Ovary (tissue), 10 donors: ENCODE measurements at places on chromosomes 7 and 10. TPM values are rescaled to one million over a fixed set of nuclear protein-coding genes. Genes with fewer than 3 reads are reported as not detected.

- peak; percentile 23 for DNase-seq
- no peaks in the 10 kb centered on the region for H3K36me3 ChIP-seq
- no peaks in the 10 kb centered on the region for H3K4me1 ChIP-seq
- H3K4me3 ChIP-seq, result no peak overlapping the region
Observed at GRCh38 chr7:3028071-3028757, 15.5 kb downstream of the CARD11 start.

DNA sequence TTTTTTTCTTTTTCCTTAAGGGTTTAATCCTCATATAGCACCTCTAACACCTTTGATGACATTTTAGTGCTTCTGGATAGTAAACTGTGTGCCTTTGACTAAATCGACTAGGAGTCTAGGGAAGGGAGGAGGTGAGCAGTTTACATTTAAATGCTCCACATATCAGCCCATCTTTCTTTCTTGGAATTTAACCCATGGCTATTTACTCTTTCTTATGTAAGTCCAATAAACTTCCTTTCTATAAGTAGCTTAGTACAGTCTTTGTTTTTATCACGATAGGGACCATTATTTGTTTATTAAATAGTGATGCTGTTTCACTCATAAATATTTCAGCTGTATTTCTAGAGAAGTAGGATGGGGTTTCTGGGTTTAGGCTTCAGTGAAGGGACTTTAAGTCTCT, 669.9 kb downstream of the AUTS2 start:
- H3K4me3 ChIP-seq, result no peak overlapping the region
- H3K36me3 ChIP-seq, result no peaks in the 10 kb centered on the region
- no peak for DNase-seq
- H3K27me3 ChIP-seq, result no peaks in the 10 kb centered on the region
- peaks cover 5% of the 10 kb centered on the region for H3K4me1 ChIP-seq
- no peak overlapping the region for H3K27ac ChIP-seq

DNA sequence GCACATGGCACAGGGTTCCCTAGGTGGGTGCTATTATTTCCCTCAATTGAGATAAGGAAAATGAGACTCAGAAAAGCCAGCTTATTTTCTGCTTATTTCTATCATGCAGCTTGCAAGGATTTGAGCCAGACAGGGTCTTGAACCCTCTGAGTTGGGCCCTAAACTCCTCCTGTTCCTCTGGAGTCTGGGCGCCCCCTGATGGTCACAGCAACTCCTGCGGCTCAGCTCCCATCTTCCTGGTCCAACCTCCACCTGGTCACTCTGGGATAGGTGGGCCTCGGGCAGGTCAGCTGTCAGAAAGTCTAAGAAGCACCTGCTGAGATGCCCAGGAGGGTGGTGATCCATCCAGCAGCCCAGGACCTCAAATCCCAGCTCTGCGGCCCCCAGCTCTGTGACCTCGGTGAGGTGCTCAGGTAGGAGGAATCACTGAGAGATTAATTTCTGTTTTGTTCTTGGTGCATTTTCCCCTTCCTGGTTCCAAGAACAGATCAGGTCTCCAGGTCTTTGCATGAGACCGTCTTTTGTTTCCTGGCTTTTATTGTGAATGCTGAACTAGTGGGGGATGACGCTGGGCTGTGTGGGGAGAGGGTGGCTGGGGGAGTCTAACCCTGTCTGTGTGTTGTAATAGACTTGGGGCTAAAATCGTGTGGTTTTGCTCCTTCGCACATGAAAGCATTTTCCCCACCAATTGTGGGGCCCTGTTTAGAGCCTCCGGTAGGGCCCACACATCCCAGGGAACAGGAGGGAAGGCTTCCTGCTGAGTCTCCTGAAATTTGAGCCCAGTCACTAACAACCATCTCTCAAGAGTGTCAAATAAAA, 32.8 kb downstream of the TMEM130 start:
- no peak overlapping the region for H3K27ac ChIP-seq
- H3K36me3 ChIP-seq, result no peaks in the 10 kb centered on the region
- no peaks in the 10 kb centered on the region for H3K27me3 ChIP-seq

DNA sequence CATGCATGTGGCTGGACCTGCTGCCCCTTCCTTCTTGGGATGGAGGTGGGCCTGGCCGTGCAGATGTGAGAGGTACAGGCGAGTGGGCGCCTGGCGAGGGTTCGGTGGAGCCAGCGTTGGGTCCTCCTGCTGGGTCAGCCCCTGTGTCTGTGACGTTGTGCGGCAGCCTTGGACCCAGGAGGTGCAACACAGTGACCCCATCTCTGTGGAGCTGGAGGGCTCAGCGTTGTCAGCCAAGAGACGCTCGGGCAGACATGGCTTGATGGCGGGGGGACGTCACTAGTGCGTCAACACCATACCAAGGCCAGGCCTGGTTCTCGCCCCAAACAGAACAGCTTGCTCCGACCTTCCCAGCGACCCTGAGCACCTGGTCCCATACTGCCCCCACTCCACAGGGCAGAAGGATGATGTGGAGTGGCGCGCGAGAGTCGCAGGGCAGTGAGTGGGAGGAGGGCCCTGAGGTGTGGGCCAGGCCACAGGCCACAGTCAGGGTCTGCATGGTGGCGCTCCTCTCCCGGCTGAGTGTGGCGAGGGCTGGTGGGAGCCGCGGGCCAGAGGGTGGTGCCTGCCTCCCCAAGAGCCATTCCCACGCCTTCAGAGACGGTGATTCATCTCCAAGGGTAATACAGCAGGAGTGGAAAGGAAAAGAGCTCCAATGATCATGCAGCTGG, 184.4 kb downstream of the DNAJB6 start:
- H3K36me3 ChIP-seq, result no peaks in the 10 kb centered on the region
- H3K27ac ChIP-seq, result no peak overlapping the region
- H3K4me1 ChIP-seq, result no peaks in the 10 kb centered on the region
- DNase-seq, result no peak
- no peaks in the 10 kb centered on the region for H3K27me3 ChIP-seq

- no peak overlapping the region for H3K4me3 ChIP-seq
- H3K27ac ChIP-seq, result no peak overlapping the region
- no peaks in the 10 kb centered on the region for H3K4me1 ChIP-seq
- no peaks in the 10 kb centered on the region for H3K27me3 ChIP-seq
- no peaks in the 10 kb centered on the region for H3K36me3 ChIP-seq
Observed at GRCh38 chr10:69172241-69172982, 7.6 kb upstream of the SUPV3L1 start.

GRCh38 chr10:103727546-103727963, 127.8 kb downstream of the SH3PXD2A start:
- no peak overlapping the region for H3K27ac ChIP-seq
- no peaks in the 10 kb centered on the region for H3K36me3 ChIP-seq
- no peak overlapping the region for H3K4me3 ChIP-seq

GRCh38 chr7:116985575-116985974, 32.3 kb downstream of the ST7 start:
- no peaks in the 10 kb centered on the region for H3K4me1 ChIP-seq
- no peak for DNase-seq
- H3K27ac ChIP-seq, result no peak overlapping the region
- no peak overlapping the region for H3K4me3 ChIP-seq

GRCh38 chr7:127976056-127976737, 55.0 kb downstream of the LRRC4 start:
- DNase-seq, result no peak
- no peaks in the 10 kb centered on the region for H3K27me3 ChIP-seq
- no peaks in the 10 kb centered on the region for H3K36me3 ChIP-seq

- no peaks in the 10 kb centered on the region for H3K27me3 ChIP-seq
- no peaks in the 10 kb centered on the region for H3K36me3 ChIP-seq
- DNase-seq, result no peak
Observed at GRCh38 chr7:143181349-143181748, 1.9 kb upstream of the TAS2R39 start.

The CALHM3 gene
- not detected for total RNA-seq

- H3K27ac ChIP-seq, result no peak overlapping the region
- H3K4me3 ChIP-seq, result no peak overlapping the region
- DNase-seq, result no peak
- H3K36me3 ChIP-seq, result no peaks in the 10 kb centered on the region
- no peaks in the 10 kb centered on the region for H3K4me1 ChIP-seq
Observed at GRCh38 chr10:36504758-36505157, 620.6 kb upstream of the ANKRD30A start.

DNA sequence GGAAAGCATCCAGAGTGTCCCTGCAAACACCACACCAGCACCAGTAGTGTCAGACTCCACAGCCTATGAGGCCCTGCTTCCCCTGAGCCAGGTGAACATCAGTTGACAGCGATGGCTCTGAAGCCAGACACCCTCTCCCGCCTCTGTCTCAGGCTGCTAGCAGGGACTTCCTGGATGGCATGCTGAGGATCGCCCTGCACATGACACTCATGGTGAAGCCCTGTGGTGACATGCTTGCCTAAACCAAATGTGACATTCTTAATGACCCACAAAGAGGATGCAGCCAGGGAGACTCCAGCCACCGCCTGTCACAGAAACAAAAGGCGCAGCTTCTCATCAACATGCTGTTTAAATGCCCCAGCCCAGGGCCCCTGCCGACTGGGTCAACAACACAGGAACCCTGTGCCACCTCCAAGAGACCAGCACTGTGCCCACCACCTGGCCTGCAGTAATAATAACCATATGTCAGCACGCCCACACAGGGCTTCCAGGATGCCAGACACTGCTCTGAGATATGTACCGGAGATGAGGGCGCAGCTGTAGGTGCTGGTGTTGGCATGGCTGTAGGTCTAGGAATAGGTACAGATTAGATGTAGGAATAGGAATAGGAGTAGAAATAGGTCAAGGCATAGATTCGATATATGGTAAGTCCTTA, 81.3 kb downstream of the GRID1 start:
- no peaks in the 10 kb centered on the region for H3K36me3 ChIP-seq
- no peak overlapping the region for H3K4me3 ChIP-seq
- H3K27me3 ChIP-seq, result no peaks in the 10 kb centered on the region
- DNase-seq, result no peak
- no peak overlapping the region for H3K27ac ChIP-seq

The PDAP1 gene
- total RNA-seq, result 86.4 TPM

- H3K36me3 ChIP-seq, result no peaks in the 10 kb centered on the region
- no peak overlapping the region for H3K4me3 ChIP-seq
- peaks cover 8% of the 10 kb centered on the region for H3K4me1 ChIP-seq
- H3K27me3 ChIP-seq, result peaks cover 8% of the 10 kb centered on the region
Observed at GRCh38 chr10:129959544-129960480, 4.3 kb downstream of the EBF3 start.

The MKX gene
- total RNA-seq, result 17.2 TPM

The CTAGE6 gene
- total RNA-seq, result 3.2 TPM

- H3K27me3 ChIP-seq, result no peaks in the 10 kb centered on the region
- H3K4me3 ChIP-seq, result peak overlapping the region; percentile 67
- H3K4me1 ChIP-seq, result peaks cover 6% of the 10 kb centered on the region
- no peak for DNase-seq
- no peaks in the 10 kb centered on the region for H3K36me3 ChIP-seq
- H3K27ac ChIP-seq, result peak overlapping the region; percentile 97
Observed at GRCh38 chr7:105015390-105015965, 1.5 kb downstream of the KMT2E start.

DNA sequence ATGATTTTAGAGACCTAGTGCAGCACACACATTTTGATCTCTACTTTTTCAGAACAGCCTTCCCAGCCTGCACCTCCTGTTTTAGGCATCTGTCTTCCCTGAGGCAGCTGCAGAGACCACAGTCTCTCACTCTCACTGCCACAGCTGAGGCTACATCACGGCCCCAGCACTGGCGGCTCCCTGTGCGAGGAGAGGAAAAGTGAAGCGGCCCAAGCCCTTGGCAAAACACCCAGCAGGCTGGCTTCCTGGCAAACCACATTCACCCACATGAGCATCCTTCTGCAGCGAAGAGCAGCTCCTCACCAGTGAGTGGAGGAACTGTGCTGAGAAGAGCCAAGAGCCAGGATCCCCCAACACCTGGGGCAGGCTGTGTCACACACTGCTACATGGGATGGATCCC, 14.0 kb downstream of the HUS1 start:
- H3K27me3 ChIP-seq, result no peaks in the 10 kb centered on the region
- H3K4me1 ChIP-seq, result no peaks in the 10 kb centered on the region
- H3K4me3 ChIP-seq, result no peak overlapping the region
- no peaks in the 10 kb centered on the region for H3K36me3 ChIP-seq
- DNase-seq, result no peak

DNA sequence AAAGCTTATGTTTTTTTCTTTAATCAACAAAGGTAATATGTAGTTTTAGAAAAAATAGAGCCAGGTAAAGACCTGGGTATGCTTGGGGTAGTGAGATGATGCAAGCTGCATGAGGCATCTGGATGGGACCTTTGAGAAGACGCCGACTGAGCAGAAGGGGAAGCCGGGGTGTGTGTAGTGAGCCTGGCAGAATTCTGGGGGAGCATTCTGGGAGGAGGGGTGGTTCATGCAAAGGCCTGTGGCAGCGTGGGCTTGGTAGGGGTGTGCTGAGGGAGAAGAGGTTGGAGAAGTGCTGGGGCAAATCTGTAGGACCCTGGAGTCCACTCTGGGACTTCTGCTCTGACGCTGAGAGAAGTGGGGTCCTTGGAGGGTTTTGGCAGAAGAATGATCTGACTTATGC, 33.9 kb upstream of the SHH start:
- no peaks in the 10 kb centered on the region for H3K4me1 ChIP-seq
- no peak overlapping the region for H3K4me3 ChIP-seq
- no peaks in the 10 kb centered on the region for H3K27me3 ChIP-seq
- H3K27ac ChIP-seq, result no peak overlapping the region
- no peaks in the 10 kb centered on the region for H3K36me3 ChIP-seq
- no peak for DNase-seq

DNA sequence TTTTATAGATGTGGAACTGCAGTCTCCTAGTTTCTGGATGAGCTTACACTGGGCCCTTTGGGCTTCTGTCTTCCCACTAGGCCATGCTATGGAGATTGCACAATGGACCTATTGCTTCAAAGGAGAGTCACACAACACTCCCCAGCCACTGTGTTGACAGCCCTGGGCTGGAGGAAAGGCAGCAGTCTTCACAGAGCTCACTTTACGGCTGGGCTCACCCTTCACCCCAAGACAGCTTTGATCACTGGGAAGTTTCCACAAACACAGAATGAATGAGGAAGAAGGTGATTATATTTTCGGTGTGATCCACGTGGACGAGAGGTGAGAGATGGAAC, 92.7 kb upstream of the GDF10 start:
- no peaks in the 10 kb centered on the region for H3K36me3 ChIP-seq
- no peaks in the 10 kb centered on the region for H3K4me1 ChIP-seq
- H3K27ac ChIP-seq, result no peak overlapping the region
- no peak overlapping the region for H3K4me3 ChIP-seq

- H3K4me3 ChIP-seq, result no peak overlapping the region
- H3K27ac ChIP-seq, result no peak overlapping the region
- no peak for DNase-seq
- no peaks in the 10 kb centered on the region for H3K27me3 ChIP-seq
- H3K36me3 ChIP-seq, result no peaks in the 10 kb centered on the region
Observed at GRCh38 chr7:79461660-79462059, 8.2 kb upstream of the MAGI2 start.
